Fibroblast of skin of abdomen (primary cell): ENCODE measurements at places on chromosomes 2 and 18.
A peak's percentile ranks its signal among the peaks of the same experiment; 100 is the strongest.

DNA sequence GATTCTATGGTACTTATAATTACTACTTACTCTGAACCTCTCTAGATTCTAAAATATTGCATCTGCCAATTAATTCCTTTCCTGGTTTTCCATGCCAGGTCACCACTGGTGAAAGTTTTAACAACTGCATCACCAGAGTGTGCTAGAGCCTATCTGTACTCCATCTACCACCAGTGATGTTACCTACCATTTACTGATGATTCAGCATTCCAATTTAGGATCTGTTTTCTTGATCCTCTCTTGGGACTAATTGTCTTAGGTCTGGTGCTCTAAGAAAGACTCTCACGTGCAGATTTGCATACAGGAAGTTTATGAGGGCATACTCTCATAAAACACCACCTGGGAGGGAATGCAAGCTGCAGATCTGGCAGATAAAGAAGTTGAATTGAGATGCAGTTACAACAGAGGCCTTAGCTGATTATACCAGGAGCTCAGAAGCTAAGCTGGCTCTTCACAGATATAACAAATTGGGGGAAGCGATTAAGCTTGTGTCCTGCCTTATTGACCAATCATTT, 347.6 kb upstream of the VRK2 start:
- DNase-seq: no peak

DNA sequence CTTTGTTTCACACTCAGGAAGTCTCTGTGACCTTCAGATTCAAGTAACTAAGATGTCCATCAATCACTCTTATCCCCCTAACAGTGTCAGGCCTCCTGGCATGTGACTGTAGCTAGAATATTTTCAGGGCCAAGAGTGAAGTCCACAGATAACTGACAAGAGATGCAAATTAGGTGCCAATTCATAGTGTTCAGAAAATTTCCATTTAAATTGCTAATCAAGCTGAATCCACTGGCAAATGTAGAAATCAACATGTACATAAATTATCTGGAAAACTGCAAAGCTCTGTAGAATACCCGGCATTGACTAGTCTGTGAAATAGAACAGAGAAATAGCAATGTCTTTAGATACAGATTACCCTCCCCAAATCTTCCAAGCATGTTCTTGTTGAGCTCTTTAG, 38.6 kb upstream of the ARL4C start:
- no peak for DNase-seq

- peak; percentile 29 for DNase-seq
Measured at GRCh38 chr2:20382965-20383810, 32.5 kb upstream of the PUM2 start.

GRCh38 chr2:97750017-97750416, 36.6 kb downstream of the ZAP70 start:
- no peak for DNase-seq

DNA sequence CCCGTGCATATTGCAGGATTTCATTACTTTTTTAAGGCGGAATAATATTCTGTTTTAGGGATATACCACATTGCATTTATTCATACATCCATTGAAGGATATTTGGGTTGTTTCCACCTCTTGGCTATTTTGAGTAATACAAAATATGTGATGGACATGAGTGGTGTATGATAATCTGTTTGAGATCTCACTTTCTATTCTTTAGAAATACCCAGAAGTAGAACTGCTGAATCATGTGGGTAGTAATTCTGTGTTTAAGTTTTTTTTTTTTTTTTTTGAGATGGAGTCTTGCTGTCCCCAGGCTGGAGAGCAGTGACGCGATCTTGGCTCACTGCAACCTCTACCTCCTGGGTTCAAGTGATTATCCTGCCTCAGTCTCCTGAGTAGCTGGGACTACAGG, 201.4 kb downstream of the NYAP2 start:
- DNase-seq: no peak

DNA sequence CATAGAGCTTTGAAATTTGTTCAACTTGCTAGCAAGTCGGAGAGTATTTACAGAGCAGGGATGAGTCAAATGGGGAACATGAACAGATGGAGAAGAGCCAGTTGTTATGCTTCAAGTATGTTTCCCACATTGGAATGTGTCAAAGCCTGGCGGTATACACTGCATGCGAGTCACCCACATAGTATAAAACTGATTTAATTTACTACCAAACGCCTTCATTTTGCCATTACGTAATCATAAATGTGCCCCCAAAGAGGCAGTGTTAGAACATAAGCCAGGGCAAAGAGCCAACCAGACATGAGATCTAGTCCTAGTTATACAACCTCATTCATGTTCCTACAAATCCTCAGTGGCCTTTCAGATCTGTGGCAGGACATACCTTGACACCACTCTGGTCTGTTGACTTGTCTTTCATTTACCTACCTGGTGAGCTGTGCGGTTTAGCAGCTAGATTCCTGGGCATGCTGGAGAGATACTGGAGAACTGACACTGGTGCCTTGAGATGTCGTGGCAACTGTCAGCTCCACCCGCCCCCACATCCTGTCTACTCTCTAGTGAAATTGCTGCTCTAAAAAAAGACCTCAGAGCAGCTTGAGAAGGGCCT, 21.7 kb upstream of the NRP2 start:
- DNase-seq: peak; percentile 98

DNA sequence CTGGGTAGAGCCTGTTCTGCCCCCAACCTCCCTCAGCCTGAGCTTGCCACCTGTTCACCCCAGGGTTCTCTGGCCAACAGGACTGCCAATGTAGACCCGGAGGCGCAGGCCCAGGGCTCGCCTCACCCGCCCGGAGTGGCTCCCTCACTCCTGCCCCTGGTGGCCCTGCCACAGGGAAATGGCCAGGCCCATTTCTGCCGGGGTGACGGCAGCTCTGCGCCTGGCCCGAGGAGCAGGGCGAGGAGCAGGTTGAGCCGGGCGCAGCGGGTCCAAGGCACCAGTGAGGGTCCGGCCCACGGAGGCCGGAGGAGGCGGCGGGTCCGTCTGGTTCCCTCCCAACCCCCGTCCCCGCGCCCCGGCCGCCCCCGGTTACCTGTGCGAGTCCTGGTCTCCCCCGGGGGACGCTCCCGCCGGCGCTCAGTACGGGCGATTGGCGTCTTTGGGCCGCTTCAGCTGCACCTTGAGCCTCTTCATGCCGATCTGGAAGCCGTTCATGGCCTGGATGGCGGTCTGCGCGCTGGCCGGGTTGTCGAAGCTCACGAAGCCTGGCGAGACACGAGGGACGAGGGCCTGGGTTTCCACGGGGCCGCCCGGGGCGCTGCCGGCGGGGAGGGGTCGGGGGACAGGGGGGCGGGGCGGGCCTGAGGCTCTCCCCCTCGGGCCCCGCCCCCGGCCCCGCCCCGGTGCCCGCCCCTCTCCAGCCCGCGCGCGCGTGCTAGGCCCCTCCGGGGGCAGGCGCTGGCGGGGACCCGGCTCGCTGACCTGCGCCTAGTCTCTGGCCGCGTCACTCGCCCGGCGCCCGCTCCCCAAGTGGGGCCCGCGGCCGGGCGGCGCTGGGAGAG, 312.0 kb downstream of the CELF4 start:
- peak; percentile 2 for DNase-seq
